Activated CD4-positive, alpha-beta T cell treated with anti-CD3 and anti-CD28 coated beads, Interleukin-2, amount 50 U/mL, for 24 hours (primary cell): ENCODE measurements at places on chromosomes 1 and 21.

DNA sequence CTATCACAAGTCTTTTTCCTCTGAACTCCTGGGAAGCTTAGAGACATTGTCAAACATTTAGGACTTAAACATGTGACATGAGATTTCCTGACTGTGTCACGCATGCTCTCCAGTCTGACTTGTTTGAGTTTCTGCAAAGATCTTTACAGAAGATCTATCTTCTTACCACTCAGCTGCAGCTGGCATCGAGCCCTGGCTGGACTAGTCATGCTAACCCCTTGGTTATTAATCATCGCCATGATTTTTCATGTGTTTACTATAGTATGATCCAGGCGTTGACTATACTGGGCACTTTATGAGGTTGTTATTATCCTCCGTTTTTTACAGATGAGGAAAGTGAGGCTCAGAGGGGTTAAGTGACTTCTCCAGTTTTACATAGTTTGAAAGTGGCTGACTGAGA lies 18.1 kb upstream of the IRF2BP2 start:
- no peak for DNase-seq

DNA sequence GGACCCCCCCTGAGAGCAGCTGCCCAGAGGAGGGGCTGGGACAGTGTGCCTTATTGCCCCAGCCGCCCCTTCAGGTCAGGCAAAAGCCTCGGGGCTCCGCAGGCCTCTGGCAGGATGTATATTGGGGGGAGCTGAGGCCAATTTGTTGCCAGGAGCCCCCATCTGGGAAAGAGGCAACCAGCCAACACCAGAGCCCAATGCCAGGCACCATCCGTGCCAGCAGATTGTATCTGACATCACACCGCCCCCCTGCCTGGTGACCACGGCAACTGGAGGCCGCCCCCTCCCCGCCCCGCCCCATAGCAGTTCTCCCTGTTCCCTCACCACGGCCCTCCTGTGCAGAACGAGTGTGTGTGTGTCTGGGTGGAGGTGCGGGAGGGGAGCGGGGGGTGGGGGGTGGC lies 3.6 kb upstream of the PLEKHG5 start:
- no peak for DNase-seq

DNA sequence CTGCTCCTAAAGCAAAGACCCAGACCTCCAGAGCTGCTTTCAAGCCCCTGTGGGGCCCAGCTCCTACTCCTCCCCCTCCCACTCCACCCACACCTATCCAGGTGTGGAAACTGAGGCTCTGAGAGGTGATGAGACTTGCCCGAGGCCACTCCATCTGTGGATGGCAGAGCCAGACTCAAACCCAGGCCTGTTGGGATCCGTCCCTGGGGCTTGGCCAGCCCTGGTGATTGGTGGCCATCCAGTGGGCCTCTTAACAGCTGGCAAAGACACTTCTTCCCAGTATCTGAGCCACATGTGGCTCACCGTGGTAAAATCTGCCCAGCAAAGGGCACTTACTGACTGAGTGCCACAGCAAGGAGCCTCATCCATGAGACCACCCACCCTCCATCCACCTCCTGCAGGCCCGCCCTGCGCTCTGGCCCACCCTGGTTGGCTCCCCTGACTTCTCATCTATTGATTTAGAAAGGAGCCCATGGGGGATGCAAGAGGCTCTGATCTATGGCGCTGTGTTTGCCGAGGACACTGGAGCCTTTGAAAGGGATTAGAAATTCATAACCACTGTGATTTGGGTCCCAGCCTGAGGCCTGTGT lies 398.5 kb downstream of the PTPRU start:
- no peak for DNase-seq

- no peak for DNase-seq
Measured at GRCh38 chr1:154866257-154867063, 3.6 kb downstream of the KCNN3 start.

- DNase-seq, result no peak
Measured at GRCh38 chr1:5944154-5944842, 47.9 kb downstream of the NPHP4 start.

GRCh38 chr1:172845371-172845770 lies 186.5 kb downstream of the FASLG start:
- peak; percentile 23 for DNase-seq

DNA sequence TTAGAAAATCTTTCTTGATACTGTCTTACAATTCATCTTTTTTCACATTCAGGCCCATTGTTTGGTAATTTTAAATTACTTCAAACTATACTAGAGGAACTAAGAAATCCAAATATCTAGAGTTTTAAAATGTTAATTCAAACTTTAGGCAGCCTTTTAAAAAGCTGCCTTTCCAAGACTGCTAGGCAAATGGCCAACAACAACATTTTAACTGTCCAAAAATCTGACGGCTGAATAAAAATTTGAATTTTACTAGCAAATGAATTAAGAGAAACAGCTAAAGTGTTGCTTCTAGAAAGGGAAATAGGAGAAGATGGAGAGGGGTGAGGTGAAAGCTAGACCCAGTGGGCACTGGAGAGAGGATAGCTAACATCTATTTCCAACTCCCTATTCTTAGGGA lies 17.2 kb downstream of the DPYD start:
- DNase-seq, result no peak

DNA sequence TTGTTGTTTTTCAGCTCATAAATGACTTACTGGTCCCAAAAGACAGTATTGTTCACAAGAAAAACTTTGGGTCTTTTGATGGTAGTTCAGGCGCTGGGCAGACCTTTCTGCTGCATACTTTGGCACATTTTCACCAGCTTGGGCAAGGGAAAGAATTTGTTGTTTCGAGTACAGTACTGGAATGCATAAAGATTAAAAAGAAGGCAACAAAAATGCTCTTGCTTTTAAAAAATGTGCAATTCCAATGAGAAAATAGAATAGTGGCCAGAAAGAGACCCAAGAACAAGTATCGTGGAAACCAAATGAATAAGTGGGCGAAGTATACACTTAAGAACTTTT lies 56.0 kb downstream of the CLIC6 start:
- no peak for DNase-seq

GRCh38 chr1:238951809-238952208 lies 434.6 kb upstream of the CHRM3 start:
- DNase-seq, result no peak

DNA sequence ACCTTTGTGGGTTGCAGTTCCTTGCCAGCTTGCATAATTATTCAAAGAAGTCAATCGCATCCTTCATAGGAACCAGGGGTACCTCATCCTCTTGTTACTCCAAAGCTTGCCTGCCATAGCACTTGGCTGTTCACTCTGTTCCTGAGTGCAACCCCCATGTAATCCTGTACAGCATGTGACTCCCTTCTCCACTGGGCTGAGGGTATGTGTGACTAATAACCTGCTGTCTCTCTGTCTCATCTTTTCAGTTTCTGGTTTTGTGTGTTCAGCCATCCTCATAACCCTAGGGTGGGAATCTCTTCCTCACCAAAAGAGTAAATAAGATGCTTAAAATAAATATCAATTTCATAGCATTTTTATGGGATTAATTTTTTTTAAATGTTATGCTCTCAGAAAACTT lies 351.9 kb downstream of the S1PR1 start:
- no peak for DNase-seq

GRCh38 chr1:10835822-10836421 lies 39.5 kb upstream of the CASZ1 start:
- DNase-seq, result no peak

DNA sequence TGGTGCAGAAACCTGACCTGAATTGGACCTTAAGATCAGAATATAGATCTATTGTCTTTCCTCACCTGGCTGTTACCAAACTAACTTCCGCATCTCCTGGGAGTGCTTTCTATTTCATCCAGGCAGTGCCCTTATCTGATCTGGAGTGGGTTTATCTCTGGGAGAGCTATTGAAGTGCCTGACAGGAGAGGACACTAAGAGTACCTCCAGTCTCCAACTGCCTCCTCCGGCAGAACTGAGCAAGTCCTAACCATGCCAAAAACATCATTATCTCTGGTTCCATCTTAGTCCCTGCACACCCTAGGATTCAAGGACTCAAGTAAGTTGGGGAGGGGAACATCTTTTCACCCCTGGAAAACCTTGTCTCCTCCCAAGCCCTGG lies 12.4 kb upstream of the KCNJ15 start:
- DNase-seq, result no peak

DNA sequence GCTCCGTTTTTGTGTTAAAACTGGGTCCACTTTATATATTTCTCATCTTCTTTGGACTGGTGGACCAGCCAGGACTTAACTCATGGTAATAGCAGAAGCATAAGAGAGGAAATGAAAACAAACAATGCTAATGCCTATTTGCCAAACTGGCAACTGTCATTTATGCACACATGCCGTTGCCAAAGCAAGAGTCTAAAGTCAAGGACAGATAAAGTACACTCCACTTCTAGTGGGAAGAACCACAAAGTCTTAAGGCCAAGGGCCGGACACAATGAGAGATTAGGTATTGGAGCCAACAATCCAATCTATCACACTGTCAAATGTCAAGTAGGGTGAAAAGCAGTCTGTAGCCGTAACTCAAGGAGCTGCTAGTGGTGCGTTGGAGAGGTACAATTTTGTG lies 157.7 kb downstream of the LYPLAL1 start:
- DNase-seq, result no peak

DNA sequence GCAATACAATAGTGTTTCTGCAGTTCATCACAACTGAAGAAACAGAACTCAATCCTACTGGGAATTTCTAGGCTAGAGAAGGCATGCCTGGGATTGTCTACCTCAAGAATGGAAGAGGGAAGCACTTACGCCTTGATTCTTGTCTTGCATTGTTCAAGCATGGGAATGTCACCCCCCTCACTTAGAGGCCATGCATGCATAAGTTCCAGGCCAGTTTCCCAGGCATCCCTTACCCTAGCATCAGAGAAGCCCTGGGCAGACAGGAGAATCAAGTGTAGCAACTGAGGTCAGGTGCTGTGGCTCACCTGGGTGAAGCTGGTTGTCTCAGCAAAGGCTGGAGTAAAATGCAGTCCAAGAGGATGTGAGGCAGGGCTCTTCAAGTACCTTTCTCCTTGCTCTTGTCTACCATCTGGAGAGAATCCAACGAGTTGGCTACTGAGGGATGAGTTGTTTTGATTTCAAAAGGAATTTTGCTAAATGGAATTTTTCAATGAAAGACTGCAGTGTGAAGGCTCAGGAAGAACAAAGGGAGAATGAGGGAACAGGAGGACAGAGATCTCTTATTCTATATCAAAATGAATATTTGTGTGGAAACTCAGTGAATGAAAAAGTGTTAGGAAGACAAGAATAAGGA lies 174.3 kb downstream of the NEK7 start:
- DNase-seq, result no peak

DNA sequence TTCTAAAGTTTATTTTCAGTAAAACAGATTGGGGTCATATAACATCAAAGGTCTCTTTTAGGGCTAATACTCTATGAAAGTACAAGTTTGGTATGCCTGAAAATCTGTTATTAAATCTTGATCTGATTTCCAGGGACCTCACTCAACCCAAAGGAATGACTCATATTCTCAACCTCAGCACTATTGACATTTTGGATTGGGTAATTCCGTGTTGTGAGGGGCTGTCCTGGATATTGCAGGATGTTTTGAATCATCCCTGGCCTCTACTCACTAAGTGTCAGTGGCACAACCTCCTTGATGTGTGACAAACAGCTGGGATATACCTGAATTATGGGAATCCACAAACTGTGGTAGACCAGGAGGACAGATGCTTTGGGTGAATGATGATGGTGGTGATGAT lies 51.5 kb upstream of the CYP2J2 start:
- no peak for DNase-seq

DNA sequence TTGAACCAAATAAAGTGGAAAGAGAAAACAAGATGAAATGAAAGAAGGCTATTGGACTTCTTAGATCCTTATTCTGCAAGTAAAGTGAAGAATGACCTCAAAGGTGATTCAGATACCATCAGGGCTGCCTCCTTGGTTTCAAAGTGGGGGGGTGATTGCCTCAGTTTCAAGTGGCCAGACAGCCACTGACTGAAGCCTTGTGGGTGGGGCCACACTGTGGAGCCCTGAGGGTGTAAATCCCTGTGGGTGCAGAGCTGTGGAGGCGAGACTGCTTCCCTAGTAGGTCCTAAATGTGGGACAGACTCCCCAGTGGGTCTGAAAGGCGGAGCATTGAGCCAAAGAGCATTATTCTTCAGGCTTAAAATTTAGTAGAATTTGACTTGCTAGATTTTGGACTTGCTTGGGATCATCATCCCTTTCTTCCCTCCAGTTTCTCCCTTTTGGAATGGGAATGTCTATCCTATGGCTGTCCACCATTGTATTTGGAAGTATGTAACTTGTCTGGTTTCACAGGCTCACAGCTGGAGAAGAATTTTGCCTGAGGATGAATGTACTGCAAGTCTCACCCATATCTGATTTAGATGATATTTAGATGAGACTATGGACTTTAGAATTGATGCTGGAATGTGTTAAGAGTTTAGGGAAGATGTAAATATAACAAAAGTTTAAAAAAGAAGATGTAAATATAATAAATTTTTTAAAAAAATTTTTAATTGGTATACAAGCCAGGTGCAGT lies 71.6 kb upstream of the SOX13 start:
- no peak for DNase-seq

- no peak for DNase-seq
Measured at GRCh38 chr1:239527051-239527693, 140.8 kb downstream of the CHRM3 start.

GRCh38 chr21:44583089-44583799 lies 2.8 kb upstream of the KRTAP10-5 start:
- no peak for DNase-seq

- DNase-seq, result no peak
Measured at GRCh38 chr1:169105434-169106094, 926 bp upstream of the ATP1B1 start.

GRCh38 chr21:21064353-21064752 lies 66.1 kb downstream of the NCAM2 start:
- no peak for DNase-seq

GRCh38 chr1:88973520-88974137 lies 18.8 kb downstream of the KYAT3 start:
- no peak for DNase-seq

GRCh38 chr1:19240673-19241538 lies 10.4 kb downstream of the EMC1 start:
- DNase-seq, result peak; percentile 37

- DNase-seq, result no peak
Measured at GRCh38 chr1:100874433-100874832, 20.2 kb downstream of the EXTL2 start.

DNA sequence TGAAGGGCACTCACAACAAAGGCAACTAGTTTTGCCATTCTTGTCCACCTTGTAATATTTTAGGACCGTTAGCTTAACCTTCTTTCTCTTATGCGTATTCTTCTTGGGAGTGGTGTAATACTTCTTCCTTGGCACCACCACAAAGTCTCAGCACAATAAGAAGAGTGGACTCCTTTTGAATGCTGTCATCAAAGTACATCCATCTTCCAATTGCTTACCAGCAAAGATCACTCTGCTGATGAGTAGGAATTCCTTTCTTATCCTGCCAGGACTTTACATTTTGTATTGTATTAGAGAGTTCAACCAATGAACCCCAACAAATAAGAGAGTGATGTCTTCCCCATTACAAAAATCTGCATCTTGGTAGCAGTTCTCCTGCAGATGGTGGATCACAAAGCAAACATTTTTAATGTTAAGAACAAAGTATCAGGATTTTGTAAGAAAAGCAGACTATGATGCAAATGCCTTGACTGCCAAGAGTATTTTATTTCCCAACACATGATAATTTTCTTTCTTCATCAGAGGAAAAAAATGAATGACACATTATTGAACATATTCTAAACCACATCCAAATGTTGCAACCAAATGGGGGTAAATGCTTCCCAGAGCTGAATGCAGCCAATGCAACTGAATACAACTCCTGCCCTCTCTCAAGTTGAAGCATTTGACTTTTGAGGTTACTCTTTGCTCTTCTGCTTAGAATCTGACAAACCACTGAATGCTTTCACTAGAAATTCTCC lies 5.1 kb upstream of the ARNT start:
- no peak for DNase-seq

GRCh38 chr1:6282577-6283270 lies 21.8 kb upstream of the GPR153 start:
- DNase-seq, result no peak

GRCh38 chr1:43293896-43294760 lies 6.7 kb upstream of the TIE1 start:
- no peak for DNase-seq
